ENCODE measurements at places on chromosomes 7 and 10.

DNA sequence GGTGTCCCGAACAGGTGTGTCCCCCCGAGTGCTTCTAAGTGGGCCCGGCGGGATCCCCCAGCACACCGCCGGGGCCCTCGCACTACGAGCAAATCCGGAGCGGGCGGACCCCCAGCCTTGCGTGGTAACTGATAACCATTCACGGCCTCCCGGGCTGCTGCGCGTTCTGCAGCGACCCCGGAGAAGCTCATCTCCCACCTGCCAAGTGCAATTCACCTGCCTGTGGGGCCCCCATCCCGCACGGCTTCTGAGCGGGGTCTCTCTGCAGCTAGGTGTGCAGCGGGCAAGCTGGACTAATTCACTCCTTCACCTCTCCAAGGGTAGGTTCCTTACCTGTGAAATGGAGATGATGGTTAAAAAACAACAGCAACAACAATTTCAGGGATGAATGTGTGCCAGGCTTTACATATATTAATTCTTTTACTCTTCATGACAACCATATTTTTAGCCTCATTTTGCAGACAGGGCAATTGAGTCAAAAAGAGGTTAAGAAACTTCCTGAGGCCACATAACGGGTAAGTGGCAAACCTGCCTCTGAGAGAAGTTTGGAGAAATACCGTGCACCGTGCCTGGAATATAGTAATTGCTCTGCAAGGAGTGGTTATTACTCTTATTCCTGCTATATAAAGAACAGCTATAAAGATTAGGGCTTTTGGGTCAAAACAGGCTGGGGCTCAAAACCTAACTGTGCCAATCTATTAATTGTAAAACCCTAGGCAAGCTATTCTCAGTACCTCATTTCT is 652 bp upstream of the PODXL start:
- DNase-seq, result no peak

- no peak for DNase-seq
Measured at GRCh38 chr10:44752451-44753441, 158.4 kb upstream of the TMEM72 start.

- DNase-seq, result no peak
Measured at GRCh38 chr7:42478717-42479116, 241.7 kb upstream of the GLI3 start.

DNA sequence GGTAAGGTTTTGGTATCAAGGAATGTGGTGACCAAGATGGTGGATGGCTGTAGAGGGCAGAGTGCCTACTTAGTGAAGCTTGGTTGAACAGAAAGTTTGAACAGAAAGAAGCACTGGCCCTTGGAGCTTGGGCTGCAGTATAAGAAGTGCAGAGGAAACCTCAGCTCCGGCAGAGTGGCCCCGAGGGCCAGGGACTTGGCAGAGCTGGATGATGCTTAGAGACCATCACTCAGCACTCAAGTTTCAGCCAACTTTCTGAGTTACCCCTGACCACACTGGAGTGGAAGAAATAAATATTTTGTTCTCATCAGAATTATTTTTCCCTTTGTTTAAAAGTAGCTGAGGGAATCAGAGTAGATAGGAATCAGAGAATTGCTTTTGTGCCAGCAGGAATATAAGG is 336.7 kb downstream of the C7orf25 start:
- no peak for DNase-seq

DNA sequence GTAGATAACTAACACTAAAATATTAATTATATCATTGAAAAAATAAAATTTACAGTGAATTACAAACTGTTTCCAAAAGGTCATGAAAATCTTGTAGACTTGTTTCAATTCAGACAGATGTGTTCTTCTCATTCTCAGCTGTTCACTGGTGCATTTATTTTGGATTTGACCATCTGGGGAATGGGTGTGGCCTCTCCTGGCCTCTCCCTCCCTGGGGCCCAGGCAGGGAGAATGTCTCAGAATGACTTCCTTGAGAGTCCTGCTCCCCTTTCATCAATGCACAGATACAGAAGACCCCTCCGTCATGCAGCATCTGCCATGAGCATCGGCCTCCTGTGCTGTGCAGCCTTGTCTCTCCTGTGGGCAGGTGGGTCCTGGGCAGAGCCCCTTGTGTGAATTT is 192.8 kb upstream of the PRSS58 start:
- DNase-seq, result no peak

DNA sequence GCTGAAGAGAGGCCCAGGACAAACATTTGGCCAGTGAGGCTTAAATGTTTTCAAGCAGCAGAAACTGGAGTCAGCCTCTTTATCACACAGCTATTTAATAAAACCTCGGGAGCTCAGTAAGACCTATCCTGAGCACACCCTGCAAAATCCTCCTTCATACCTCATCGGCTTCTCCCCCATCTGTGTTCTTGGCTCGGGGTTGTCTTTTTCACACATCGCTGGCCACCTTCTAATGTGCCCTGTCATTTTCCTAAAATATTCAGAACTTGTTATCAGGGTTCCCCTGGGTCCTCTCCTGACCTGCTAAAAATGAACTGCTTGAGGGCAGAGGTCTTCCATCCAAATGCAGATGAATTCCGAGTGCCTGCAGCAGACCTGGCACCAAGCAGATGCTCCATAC is 310.3 kb upstream of the AKR1E2 start:
- DNase-seq, result no peak

DNA sequence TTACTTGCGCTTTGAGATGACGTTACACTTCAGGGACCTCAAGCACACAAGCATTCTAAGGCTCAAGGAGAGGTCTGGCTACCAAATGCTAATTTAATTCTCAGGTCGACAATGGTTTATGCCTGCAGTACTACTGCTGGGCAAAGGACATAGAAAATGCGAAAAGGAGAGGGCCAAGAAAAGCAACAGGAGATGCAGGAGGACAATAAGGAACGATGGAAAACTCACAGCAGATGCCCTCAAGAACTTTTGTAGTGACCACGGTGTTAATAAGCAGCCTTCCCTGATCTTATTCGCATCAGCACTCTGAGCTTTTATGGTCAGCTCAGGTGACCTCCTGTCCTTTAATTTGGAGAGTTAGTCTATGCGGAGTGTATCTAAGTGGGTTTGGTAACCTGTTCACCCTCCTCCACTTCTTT is 146.3 kb downstream of the GPR85 start:
- no peak for DNase-seq

DNA sequence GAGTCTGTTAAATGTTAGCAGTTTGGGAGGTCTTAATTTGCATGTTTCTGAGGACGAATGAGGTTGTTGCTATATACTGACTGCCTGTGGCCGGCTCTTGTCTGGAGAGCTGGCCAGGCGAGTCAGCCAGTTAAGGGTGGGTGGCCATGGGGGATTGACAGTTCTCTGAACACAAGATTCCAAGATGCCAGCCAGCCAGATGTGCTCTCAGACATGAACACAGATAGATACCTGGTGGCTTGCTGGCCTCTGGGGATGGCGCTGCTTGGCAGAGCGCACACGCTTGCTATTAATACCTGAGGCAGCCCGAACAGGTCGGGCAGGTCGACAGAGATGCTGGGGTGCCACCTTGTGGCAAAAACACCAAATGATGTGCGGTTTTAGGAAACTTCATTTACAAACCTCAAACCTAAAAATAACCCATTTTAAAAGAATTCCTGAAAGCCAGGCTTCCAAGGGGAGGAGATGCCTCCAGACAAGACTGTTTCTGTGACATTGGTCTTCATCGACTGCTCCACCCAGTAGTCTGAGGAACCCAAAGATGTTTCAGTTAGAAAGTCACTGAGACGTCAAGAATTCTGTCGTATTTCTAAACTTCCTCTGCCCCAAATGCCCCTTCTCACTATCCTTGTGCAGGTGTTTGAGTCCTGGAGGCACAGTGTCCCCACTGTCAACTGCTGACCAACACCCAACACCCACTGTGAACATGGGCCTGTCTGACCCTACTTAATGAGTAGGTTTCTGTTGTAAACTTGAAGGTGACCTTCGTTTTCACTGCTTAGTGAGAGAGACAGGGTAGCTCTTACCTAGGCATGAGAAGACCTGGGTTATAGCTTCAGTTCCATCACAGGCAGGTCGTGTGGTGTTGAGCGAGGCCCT is 123.4 kb downstream of the NT5C2 start:
- DNase-seq, result peak; percentile 79

DNA sequence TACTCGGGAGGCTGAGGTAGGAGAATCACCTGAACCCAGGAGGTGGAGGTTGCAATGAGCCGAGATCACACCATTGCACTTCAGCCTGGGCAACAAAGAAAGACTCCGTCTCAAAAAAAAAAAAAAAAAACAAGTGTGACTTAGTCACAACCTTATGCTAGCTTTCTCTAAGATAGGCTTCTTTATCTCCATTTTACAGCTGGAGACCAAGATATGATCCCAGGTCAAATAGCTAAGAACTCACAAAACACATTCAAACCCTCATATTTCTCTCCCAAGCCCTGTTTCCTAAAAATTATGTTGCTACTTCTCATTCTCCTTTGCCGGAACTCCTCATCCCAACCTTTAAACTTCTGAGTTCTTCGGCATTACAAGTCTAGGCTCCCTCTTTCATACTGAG is 13.0 kb upstream of the DHTKD1 start:
- DNase-seq, result no peak

GRCh38 chr10:111475720-111476119 is 398.9 kb downstream of the ADRA2A start:
- DNase-seq, result no peak

- DNase-seq, result peak; percentile 91
Measured at GRCh38 chr7:74453322-74454011, at the start of gene GTF2IRD1. GTF2IRD1 (plus strand) TSS chr7:74453906; CDS start chr7:74508081, 54,175 bp downstream.

DNA sequence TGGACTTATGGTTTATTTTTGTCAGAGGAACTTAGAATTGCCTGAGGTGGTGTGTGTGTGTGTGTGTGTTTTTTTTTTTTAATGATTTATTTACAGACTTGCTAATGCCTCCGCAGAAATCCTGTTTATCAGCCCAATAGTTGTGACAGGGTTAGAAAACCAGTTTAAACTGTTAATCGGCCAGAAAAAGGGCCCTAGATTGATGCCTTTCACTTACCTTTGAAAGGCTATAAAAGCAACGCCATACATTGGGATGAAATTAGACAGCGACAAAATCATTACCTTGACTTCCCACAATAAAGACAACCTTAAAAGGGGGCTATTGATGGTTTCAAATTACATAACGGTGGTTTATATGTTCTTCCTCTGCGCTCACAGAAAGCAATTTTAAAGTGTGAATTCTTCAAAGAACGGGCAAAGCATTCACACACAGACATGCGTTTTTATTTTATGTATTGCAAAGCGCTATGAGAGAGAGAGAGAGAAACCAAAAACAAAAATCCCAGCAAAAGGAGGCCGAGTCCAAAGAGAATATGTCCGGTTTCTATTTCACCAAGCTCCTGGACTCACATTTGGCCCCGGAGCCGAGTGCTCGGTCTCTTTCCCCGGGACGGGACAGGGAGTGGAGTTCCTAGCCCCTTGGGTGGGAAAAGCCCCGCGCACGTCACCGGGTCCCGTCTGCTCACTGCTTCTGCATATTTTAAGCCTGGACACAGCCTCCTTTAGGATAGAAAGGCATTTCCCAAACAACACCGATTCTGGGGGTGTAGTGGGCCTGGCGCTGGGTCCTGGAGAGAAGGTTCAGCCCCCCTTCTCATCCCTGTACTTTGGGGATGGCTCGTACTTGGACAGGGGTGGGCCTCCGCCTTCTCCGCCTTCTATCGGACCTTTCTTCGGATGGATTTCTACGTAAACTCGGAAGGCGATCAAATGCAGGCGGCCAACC is 26.8 kb upstream of the VAX1 start:
- DNase-seq, result peak; percentile 41
